ENCODE measurements at places on chromosomes 16 and 17.

GRCh38 chr16:46918905-46919792, 35.0 kb downstream of the GPT2 start:
- DNase-seq = no peak

GRCh38 chr17:32623196-32623595, 136.4 kb downstream of the CDK5R1 start:
- no peak for DNase-seq

GRCh38 chr17:1040216-1040600, 43.3 kb downstream of the TIMM22 start:
- no peak for DNase-seq

GRCh38 chr16:80717611-80718010, 86.8 kb downstream of the CDYL2 start:
- no peak for DNase-seq

DNA sequence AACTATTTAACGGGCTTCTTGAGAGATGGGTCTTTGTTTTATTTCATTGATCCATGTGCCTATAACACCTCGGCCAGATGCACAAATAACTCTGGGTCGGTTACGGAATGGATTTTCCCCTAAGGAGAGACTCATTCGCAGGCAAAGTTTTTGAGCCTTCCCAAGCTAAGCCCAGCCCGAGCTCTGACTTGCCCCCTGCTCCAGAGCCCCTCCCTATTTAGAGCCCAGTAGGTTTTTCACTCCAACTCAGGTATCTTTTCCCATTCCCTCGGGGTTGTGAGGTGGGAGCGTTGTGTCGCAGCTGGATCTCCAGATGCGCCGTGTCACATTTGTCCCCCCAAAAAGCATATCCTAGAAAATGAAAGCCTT, 812 bp upstream of the MYOCD start:
- DNase-seq = no peak
